Right ventricle myocardium inferior (tissue), 1 donor: ENCODE measurements at places on chromosomes 5 and 9. TPM values are rescaled to one million over a fixed set of nuclear protein-coding genes. Genes with fewer than 3 reads are reported as not detected.
A peak's percentile ranks its signal among the peaks of the same experiment; 100 is the strongest.

The TYRP1 gene
- total RNA-seq, result 57.4 TPM

The SEMA6A gene
- total RNA-seq, result 7.8 TPM

The RECK gene
- total RNA-seq, result 5.5 TPM

DNA sequence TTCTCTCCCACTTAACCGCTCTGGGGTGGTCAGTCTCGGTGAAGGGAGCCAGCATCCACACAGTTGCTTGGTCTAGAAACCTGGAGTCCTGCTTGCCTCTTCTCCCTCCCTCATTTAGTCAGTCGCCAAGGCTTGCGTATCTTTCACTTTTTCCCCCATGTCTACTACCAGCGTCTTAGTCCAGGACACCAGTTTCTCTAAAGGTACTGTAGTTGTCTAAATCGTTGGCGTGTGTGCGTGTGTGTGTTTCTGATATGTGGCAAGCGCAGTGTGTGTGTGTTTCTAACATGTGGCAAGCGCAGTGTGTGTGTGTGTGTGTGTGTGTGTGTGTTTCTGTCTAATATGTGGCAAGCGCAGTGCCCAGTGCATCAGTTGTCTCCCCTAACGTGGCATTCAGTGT is 641 bp downstream of the ATP6V1G1 start:
- DNase-seq, result no peak

DNA sequence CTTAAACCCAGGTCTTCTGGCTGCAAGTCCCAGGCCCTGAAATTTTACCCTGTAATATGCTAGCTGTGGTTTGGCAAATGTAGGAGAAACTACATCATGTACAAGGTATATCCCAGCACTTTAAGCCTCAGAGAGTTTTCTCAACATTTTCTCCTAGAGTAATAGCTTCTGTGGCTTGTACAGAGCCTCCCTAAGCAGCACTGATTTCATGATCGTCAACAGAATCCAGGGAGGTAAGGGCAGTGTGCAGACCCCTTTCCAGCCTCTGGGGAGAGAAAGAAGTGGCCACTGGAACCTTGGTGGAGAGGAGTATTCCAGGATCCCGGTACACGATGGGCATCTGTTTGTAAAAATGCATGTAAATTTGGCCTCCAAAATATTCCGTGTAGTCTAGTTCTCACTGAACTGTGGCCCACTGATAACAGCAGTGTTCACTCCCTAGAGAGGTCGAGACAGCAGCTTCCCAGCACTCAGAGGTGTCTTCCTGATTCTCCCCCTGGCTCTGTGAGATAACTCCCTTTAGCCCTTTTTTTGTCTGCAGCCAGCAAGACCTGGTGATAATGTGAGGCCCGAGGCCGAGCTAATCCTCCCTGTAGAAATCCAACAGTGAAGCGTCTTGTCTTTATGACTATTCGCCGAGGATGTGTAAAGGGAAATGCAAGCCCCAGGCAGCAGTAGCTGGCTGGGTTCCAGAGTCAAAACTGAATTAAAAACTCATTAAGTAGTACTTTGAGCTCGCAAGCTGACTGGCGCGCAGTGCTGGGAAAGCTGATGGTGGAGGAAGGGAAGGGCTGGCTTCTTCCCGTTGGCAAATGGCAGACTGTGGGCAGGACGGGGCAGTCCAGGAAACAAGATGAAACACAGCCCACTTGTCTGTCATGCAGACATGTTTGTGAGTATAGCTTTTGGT is 59.0 kb downstream of the MAP1B start:
- DNase-seq, result peak; percentile 75

- DNase-seq, result no peak
These were observed 179.1 kb downstream of the FGF1 start for GRCh38 chr5:142506756-142507155.

DNA sequence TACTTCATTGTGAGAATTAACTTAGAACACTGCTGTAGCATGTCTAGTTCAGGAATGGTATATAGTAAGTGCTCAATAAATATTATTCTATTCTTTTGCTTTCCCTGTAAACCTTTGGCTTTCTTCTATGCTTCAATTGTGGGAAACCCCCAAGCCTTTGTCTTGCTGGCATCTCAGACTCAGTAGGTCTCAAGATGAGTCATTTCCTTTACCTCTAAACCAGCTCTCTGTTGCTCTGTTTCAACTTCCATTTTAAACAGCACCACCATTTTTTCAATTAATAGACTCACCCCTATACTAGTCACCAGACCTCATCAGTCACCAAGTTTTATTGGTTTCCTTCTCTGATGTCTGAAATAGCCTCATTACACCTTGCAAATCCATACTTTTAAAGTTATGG is 43.5 kb downstream of the DMAC1 start:
- DNase-seq, result no peak

- DNase-seq, result no peak
These were observed 4.1 kb downstream of the LMX1B start for GRCh38 chr9:126617823-126618165.

GRCh38 chr9:6876195-6876894 is 118.6 kb downstream of the KDM4C start:
- DNase-seq, result no peak

DNA sequence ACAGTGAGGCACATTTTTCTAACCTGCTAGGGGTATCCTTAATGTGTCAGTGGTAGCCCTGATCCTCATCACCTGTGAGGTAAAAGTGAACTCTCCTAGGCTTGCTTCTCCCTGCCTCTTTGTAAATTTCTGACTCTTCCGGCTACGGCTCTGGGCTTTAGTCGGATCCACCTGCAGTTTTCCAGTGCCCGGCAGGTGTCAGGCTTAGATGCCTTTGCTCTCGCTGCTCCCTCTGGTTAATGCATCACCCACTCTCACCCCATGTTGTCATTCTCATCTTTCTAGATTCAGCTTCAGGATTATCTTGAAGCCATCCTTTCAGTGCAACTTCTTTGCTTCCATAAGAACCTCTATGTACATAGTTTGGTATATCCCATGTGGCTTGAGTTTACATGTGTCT is 3.6 kb downstream of the CEP78 start:
- DNase-seq, result no peak
